ENCODE measurements at places on chromosomes 3 and 15. TPM values are rescaled to one million over a fixed set of nuclear protein-coding genes. Genes with fewer than 3 reads are reported as not detected.

TRIM71 gene
- total RNA-seq: 0.13 TPM

MAN2A2 gene
- total RNA-seq: 30.1 TPM

FRMD4B gene
- 139 TPM for total RNA-seq

SLC12A1 gene
- not detected for total RNA-seq

CGNL1 gene
- 56.8 TPM for total RNA-seq

CHRD gene
- 14.8 TPM for total RNA-seq

EXD1 gene
- total RNA-seq: not detected

DNA sequence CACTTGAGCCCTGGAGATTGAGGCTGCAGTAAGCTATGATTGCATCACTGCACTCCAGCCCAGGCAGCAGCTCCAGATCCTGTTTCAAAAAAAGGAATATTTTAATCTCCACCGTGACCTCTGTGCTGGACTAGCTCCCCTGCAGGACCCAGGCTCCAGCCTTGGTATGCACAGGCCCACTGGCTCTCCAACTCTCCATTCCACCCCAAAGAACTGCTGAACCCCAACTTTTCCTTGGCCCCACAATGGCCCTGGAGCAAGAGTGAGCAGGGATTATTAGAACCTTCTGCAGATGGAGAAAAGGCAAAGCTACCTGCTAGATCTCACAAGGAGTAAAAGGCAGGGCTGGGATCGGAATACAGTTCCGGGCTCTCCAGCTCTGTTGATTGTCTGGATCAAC is 32.8 kb upstream of the SFMBT1 start:
- no peaks in the 10 kb centered on the region for H3K36me3 ChIP-seq
- no peaks in the 10 kb centered on the region for H3K27me3 ChIP-seq
- no peak for DNase-seq

DNA sequence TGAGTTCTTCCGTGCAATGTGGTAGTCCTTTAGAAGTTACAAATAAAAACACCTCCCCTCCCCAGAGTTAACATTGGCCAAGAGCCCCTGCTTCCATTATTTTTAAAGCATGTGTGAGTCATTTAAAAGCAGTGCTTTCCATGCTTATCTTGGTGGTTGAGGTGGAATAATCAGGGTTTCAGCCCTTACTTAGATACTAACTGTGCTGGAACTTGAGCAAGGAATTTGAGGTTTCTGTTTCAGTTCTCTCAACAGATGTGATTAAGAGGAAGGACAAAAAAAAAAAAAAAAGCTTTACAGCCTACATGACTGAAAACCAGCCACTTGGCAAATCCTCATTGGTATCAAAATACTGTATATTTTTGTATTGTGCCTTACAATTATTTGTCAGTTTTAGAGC is 64.5 kb downstream of the CGNL1 start:
- H3K27me3 ChIP-seq: no peaks in the 10 kb centered on the region
- DNase-seq: no peak
- H3K27ac ChIP-seq: peak overlapping the region; percentile 71
- H3K4me1 ChIP-seq: peaks cover 16% of the 10 kb centered on the region
- H3K36me3 ChIP-seq: no peaks in the 10 kb centered on the region

- no peaks in the 10 kb centered on the region for H3K36me3 ChIP-seq
- no peak for DNase-seq
- H3K27ac ChIP-seq: no peak overlapping the region
- no peaks in the 10 kb centered on the region for H3K4me1 ChIP-seq
Measured at GRCh38 chr3:188698436-188698835, 473.3 kb upstream of the TPRG1 start.
